ENCODE measurements at places on chromosomes 12 and 14.

DNA sequence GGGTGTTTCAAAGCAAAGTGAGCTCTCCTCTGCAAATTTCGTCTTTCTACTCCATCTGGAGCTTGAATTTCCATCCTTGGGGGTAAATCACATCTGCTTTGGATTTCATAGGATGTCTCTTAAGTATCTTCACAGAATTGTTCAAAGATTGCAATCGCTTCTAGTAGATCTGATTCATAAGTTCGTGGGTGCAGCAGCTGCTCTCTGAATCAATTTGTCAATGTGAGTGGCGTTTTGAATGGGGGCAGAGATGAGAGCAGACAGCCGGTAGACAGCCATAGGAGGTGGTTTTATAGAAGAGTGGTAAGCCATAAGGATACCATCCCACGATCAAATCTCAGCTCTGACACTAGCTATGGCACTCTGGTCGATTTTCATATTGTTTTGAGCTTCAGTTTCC, 146.0 kb upstream of the RPH3A start:
- DNase-seq, result no peak

GRCh38 chr14:77458249-77458950, 507 bp downstream of the AHSA1 start:
- no peak for DNase-seq

DNA sequence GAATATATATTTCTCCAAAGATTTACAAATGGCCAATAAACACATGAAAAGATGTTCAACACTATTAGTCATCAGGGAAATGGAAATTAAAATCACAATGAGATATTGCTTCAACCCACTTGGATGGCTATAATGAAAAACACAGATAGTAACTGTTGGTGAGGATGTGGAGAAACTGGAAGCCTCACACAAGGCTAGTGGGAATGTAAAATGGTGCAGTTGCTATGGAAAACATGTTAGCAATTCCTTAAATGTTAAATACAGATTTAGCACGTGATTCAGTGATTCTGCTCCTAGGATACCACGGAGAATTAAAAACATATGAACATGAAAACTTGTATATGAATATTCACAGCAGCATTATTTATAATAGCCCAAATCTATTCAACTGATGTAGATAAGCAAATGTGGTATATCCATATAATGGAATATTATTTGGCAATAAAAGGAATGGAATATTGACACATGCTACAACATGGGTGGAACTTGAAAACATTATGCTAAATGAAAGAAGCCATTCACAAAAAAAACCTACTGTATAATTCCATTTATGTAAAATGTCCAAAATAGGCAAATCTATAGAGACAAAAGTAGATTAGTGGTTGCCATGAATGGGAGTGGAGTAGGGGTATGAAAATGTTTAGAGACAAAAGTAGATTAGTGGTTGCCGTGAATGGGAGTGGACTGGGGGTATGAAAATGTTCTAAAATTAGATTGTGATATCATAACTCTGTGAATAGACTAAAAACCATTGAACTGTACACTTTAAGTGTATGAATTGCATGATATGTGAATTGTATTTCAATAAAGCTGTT, 227.1 kb upstream of the DDHD1 start:
- no peak for DNase-seq

- DNase-seq, result no peak
Measured at GRCh38 chr12:124436366-124436765, 131.0 kb downstream of the NCOR2 start.

DNA sequence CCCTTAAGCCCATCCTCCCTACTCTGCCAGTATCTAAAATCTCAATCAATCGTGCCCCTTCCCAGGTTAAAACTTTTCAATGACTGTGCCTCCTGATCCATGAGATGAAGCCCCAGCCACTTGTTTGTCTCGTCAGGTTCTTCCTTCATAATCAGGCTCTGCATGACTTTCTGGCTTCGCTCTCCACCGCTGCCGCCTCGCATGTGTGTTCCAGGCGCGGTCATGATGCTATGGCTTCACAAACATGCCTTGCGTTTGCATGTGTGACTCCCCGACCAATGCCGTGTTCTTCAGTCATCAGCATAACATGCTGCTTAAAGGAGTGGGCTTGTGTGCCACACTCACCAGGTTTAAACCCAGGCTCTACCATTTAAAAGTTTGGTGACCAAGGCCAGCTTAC, 5.0 kb upstream of the C1RL start:
- DNase-seq, result no peak

GRCh38 chr14:95498622-95499353, 17.7 kb downstream of the SYNE3 start:
- DNase-seq, result no peak

- DNase-seq, result no peak
Measured at GRCh38 chr14:90305176-90305601, 26.6 kb downstream of the NRDE2 start.

DNA sequence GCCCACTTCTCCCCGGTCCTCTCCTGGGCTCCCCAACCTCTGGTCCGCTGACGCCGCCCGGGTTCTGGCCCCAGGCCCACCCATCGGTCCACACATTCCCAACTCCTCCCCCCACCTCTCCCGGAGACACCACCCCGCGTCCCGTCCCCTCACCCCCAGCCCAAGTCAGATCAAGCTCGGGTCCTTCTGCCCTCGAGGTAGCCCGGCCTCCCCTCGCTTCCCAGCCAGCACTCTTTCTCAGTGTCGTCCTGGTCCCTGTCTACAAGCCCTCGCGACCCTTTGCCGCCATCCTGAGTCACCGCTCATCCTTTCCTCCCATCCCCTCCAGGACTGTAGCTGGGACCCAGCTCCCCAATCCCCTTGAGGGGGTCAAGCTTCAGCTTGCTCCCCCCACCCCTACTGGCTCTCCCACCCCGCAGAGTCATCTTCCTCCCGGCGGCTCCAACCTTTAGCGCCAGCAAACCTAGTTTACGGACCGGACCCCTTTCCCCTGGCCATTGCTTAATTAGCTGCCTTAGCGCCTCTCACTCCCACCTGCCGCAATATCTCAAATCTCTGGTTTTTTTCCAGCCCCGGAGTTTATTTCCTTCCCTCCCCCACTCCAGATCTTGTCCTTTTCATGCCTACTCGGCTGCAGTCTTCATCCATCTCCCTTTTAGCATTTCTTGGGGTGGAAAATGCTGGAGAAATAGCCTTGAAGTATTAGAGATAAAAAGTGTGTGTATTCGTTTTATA, 1.1 kb downstream of the PPP4R4 start:
- DNase-seq, result no peak

GRCh38 chr12:11765817-11766794, 116.6 kb downstream of the ETV6 start:
- no peak for DNase-seq

DNA sequence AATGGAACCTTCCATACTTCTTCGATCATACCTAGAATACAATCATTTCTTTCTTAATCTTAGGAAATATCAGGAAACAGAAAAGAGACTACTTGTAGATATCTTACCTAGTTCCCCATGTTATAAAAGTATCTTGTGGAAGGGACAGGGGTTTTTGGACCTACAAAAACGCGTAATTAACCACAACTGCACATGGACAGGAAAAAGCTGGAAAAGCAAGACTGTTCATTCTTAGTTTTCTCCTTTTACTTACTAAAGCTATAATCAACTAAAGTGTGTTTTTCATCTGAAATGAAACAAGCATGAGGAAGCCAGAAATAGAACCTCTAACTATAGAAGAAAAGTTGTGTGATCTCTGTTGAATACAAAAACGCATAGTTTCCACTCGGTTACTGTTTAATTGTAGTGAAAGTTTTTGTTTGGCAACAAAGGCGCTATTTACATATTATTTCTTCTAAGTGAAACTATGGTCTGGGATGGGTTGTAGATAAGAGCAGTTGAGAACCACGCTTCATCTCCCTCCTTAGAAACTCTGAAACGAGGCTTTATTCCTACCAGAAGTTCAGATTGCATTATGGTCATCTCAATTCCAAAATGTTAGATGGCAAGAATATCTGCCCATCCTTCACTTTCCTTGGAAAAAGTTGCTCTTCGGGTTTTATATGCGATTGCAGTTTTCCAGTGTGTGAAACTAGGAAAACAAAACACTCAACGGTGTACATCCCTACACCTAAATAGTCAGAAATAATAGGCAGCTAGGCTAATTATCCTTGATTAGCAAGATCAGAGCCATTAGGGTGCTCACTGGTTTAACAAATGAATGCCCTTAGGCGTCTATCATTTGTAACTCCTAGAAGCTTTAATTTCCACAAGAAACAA, 1.1 kb downstream of the BCAT1 start:
- DNase-seq, result no peak

DNA sequence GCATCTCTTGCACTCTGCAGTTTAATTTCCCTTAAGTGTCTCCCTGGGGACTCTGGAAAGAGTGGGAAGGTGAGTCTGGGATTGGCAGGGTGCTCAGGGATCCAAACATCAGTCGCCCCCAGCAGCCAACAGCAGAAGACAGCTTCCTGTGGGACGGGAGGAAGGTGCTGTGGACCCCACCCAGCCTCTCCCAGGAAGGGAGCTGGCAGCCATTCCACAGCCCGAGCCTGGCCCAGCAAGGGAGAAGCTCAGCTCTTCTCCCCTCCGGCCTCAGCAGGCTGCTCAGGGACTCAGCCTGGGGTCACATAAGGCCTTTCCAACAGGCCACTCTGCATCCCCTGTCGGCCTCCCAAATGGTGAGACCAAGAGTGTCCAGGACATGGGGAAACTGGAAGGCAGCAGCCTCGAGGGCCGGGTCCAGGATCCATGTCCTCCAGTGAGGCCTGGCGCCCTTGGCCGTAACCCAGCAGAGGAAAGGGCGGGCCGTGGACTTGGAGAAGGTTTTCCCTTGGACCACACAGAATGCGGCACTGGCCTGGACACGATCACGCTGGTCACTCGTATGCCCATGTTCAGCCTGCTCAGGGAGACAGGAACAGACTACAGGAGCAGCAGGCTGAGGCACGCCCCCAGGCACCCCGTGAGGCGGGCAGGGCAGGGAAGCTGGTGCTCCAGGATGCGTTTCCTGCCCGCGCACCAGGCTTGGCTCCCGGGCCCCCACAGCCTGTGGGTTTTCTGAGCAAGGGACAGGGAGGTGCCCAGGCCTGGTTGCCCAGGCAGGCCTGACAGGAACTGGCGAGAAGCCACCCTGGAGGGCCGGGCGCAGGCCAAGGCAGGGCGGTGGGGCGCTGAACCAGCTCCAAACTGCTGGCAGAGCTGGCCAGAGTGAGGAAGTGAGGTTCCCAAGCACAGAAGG, 3.5 kb downstream of the XRCC3 start:
- no peak for DNase-seq

- no peak for DNase-seq
Measured at GRCh38 chr12:47823422-47824086, 3.9 kb upstream of the HDAC7 start.

DNA sequence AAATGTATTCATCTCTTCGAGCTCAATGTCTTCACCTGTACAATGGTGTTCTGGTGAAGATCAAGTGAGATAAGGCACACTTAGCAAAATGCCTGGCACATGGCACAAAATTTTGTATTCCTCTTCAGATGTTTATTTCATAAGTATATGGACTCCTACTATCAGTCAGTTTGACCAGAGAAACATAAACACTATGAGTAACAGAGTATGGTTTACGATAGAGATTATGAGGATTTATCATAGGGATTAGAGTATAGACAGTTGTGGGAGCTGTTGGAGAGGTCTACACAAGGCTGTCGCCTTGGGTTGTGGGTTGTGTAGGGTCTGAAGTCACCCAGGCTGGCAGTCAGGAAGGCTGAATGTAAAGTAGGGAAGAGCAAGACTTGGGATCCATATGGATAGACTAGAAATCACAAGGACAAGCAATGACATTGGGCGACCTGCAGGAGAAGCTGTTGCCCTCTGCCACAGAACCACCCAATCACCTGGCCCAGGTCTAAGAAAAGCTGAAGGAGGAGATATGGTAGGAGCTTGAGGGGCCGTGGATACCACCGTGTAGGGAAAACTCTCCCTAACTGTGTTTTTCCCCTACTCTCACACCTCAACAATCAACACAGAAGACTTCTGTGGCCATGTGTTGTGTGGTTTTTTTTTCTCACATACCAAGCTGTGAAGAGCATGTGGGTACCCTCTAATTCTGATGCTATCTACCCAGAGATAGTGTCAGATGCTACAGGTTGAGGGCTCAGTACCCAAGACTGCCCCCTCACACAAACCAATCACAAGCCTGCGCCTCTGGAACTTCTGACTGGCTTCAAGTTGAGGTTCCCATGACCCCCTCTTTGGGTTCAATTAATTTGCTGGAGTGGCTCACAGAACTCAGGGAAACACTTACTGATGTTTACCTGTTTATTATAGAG, 27.2 kb upstream of the RESF1 start:
- DNase-seq, result no peak

GRCh38 chr12:112907415-112908157, 824 bp downstream of the OAS1 start:
- no peak for DNase-seq

DNA sequence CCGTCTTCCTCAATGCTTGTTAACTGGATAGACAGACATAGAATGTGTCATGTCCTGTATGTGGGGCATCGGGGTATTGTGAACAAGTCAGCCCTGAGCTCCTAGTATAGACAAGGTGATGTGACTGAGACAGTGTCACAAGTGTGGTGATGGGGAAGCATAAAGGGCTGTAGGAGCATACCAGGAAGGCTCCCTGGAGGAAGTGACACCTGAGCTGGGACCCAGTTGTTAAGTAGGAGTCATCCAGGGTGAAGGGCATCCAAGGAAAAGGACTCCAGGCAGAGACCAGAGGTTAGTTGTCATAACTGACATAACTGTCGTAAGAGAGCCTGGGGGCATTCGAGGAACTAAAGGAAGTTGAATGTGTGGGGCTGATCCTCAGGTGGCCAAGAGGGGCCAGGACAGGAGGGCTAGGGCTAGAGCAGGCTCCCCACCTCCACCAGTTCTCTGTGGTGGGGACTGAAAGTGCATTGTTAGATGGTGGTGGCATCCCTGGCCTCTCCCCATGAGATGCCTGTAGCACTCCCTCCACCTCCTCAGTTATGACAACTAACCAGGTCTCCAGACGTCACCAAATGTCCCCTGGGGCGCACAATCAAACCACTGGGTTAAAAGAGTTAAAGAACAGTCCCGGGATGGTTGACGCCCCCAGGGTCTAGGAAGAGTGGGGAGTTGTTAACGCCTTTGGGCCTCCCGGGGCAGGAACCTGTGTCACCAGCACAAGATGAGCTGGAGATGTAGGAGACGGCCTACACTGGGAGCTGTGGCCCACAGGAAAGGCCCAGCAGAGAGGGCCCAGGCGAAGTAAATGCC, 2.4 kb downstream of the FICD start:
- no peak for DNase-seq

DNA sequence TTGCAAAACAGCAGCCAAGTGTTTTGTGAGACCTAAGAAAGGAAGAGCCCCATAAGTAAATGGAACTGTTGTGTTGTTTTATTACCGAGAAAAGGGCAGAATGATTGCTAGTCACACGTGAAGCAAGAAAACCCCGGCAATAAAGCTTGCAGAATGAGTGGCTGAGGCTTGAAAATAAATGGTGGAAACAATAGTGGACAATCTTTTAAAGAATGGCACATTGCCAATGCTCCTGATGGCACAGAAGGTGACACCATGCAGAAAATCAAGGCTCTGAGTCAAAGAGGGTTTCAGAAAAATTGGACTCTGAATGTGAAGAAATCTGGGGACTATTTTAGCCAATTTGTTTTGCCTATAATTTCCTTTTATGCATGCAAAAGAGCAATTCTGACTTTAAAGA, 4.0 kb upstream of the AQP2 start:
- DNase-seq, result no peak

All from cortex of kidney (tissue), 1 donor.